ENCODE measurements at places on chromosomes 5 and 9. TPM values are rescaled to one million over a fixed set of nuclear protein-coding genes. Genes with fewer than 3 reads are reported as not detected.
A peak's percentile ranks its signal among the peaks of the same experiment; 100 is the strongest.

Gene ARL14EPL
- total RNA-seq = not detected

Gene C9orf78
- 26.0 TPM for total RNA-seq

Gene LOX
- total RNA-seq = 25.2 TPM

Gene CYFIP2
- total RNA-seq = 27.6 TPM

Gene KDM3B
- 39.8 TPM for total RNA-seq

Gene ST8SIA4
- total RNA-seq = 8.1 TPM

Gene MCTP1
- 16.1 TPM for total RNA-seq

Gene AMBP
- 0.39 TPM for total RNA-seq

Gene SLC45A2
- total RNA-seq = 0.16 TPM

Gene GABRA6
- not detected for total RNA-seq

Gene CHSY3
- total RNA-seq = 1.9 TPM

Gene PAEP
- total RNA-seq = not detected

DNA sequence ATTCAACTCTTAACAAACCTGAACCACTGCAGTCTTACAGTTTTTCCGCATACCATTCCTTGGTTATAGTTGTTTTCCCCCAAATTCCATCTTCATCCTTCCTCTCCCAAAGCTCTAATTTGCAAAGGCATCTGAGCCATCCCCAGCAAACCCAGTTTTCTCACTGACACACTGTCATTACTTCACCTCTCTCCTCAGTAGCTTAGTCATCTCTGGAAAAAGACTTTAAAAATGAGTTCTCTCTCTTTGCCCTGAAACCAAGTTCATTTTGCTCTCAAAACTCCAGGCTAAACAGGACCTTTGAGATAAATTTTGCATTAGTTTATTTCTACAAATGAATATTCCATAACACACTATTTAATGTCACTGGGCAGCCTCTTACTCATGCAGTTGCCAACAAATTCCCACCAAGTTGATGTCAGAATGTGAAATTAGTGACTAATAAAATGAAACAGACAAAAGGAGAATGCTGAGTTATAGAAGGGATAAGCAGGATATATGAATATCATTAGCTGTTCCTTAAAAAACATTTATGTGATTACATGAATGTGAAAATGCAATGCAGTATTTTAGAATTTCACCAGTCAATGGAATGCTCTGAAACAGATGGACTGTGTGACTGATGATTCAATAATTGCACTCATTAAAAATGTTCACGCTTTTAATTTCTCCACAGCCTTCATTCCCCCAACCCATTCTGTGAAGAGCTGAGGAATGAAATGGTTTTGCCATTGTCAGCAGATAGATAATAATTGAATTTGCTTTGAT, 107.4 kb upstream of the DMAC1 start:
- no peak for DNase-seq

GRCh38 chr9:114501796-114502682, 3.2 kb downstream of the WHRN start:
- DNase-seq = no peak

DNA sequence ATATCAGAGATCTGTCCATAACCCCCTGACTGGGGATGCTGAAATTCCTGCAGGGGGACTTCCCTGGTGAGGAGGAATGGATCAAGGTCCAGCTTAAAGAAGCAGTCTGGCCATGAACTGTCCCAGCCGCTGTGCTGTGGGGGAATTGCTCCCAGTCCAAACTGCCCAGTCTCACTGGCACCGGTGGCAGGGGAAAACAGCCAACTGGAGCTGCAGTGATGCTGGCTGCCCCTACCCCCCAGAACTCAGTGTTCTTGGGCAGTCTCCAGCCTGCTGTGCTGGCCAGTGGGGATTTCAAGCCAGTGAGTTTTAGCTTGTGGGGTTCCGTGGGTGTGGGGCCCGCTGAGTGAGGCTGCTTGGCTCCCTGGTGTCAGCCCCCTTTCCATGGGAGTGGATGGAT, 306.5 kb upstream of the RPS23 start:
- no peak for DNase-seq

DNA sequence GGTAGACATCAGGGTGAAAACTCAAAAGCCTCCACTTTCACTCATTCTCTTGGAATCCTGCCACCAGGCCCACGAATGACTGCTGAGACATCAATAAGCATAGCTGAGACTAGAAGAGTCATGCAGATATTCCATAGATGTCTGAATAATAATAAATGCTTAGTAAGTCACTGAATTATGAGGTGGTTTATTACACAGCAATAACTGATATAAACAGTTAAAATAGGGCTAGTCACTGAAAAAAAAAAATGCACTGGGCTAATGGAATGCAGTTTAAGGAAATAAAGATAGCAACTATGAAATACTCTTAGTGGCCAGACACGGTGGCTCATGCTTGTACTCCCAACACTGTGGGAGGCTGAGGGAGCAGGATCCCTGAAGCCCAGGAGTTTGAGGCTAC, 262.8 kb upstream of the CDH6 start:
- DNase-seq = no peak

- no peak for DNase-seq
Observed at GRCh38 chr5:72662936-72663335, 153.5 kb upstream of the TNPO1 start.

- no peak for DNase-seq
Observed at GRCh38 chr9:20558566-20559016, 63.7 kb downstream of the MLLT3 start.

- DNase-seq = no peak
Observed at GRCh38 chr5:12095808-12096281, 191.6 kb upstream of the CTNND2 start.

DNA sequence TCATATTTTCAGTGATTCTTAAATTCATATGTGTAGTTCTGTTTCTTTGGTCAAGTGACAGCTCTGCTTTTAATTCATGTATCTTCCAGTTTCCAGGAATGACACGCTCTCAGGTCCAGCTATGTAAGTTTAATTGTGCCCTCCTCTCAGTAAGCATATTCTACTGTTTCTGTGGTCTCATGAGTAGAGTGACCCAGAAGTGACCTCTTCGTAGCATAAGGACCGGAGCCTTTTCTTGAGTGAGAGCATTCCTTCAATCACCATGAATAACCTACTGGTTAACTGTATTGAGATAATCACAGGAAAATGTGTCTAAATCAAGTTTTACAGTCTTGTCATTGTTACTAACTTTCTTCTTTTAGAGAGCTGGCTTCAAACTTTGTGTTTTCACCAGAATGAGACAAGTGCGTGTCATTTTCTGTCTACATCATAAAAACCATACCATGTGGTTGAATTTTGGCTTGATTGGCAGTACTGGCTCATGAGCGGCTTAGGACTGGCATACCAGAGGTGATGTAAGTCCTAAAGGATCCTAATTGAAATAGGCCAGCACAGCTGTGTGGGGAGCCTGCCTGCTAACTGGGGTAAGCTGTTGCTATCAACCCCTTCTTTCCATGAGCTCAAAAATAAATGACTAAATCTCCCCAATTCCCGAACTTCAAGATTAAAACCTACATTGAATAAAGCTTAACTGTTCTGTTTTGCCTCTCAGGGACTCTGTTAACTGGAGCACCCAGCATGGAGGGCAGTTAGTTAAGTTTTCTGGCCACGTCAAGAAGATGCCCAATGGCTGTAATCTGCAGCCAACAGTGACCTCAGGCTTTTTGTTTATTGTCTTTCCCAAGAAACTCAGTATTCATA, 4.8 kb downstream of the ADAMTSL1 start:
- no peak for DNase-seq

DNA sequence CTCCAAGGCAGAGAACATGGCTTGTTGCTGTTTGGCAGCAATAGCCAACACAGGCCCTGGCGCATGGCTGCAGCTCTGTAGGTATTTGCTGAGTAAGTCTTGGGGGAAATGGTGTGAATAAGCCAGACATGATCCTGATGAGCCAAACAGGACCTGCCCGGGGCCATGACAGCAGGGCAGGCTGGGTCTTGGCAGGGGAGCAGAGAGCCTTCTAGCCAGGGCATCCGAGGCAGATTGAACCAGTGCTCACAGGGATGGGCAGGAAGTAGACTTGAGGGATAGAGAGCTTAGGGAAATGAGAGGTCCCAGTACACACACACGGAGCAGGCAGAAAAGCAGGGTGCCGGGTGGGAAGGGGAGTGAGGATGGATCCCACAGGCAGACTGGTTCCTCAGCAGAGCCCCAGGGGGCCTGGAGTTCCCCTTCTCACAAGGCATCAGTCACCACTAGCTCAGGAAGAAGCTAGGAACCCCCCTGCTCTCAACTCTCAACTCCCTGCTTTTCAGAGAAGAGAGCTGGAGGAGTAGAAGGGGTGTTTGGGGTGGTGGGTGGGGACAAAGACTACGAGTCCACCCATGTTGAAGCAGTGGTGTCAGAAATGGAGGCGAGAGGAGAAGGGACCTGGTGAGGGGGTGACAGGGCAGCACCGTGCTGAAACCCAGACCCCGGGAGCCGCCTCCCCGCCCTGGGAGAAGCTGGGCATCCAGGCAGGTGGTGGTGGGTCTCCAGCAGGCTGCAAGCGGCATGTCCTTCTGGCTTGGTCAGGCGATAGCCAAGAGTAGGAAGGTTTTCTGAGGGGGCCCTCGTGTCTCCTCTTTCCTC, 111.1 kb downstream of the RGS3 start:
- DNase-seq = peak; percentile 18

DNA sequence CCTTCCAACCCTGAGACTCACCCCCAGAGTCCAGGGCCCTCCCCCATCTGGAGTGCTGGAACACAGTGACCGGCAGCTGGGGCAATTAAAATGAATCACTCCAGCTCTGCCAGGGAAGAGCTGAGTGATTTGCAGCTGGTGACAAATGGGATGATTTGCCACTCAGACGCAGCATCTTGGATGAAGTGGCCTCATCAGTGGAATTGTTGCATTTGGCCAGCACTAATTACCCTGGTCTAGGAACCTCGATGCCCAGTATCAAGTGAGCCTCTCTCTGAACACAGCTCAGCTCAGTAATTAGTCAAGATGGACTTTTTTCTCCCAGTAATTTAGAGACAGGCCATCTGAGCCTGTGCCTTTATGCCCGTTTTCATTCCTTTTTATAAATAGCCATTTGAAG, 259.5 kb downstream of the GRIA1 start:
- DNase-seq = no peak

- DNase-seq = peak; percentile 52
Observed at GRCh38 chr9:132857616-132858342, 20.3 kb downstream of the AK8 start.

- DNase-seq = no peak
Observed at GRCh38 chr5:72273547-72273946, 46.5 kb downstream of the MRPS27 start.

- DNase-seq = no peak
Observed at GRCh38 chr9:87614397-87614796, 111.5 kb upstream of the CTSL start.

DNA sequence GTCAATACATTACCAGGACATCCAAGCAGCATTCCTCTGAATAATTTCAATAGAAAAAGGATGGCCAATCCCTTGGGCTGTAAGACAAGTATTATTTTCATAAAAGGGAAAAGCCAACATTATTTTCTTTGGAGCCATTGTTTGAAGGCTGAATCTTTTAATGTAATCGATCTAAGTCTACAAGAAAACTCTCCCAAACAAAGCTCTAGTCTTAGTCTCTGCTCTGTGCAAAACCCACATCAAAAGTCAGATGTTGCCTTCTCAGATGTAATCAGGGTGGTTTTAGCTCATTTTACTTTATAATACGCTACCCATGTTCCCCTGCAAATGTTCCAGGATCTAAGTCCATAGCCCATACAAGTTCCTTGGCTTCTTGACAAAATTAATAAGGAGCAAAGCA, 325.6 kb downstream of the TRPM3 start:
- DNase-seq = no peak

- no peak for DNase-seq
Observed at GRCh38 chr9:130145658-130146057, 26.5 kb upstream of the NCS1 start.

GRCh38 chr5:178590141-178590923, at the start of gene COL23A1:
COL23A1 (minus strand) TSS chr5:178590393.
- peak; percentile 80 for DNase-seq

DNA sequence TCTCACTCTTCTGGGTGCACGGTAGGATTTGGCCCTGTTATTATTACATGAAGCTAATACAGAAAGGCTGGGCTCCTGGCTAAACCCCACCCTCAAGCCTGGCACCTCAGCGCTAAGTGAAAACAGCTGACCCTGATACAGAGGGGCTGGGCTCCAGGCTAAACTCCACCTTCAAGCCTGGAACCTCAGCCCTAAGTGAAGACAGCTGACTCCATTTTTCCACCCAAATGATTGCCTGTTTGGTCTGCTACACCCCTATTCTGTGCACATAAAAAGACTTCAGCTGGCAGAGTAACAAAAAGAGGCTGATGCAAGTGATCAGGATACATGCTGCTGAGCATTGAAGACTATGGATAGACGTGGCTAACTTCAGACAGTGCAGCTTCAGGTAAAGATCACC, 148.4 kb upstream of the CLINT1 start:
- DNase-seq = no peak

- DNase-seq = no peak
Observed at GRCh38 chr5:97135868-97136267, 6.5 kb downstream of the LIX1 start.

GRCh38 chr5:52661903-52662595, 125.7 kb upstream of the ITGA1 start:
- DNase-seq = no peak

DNA sequence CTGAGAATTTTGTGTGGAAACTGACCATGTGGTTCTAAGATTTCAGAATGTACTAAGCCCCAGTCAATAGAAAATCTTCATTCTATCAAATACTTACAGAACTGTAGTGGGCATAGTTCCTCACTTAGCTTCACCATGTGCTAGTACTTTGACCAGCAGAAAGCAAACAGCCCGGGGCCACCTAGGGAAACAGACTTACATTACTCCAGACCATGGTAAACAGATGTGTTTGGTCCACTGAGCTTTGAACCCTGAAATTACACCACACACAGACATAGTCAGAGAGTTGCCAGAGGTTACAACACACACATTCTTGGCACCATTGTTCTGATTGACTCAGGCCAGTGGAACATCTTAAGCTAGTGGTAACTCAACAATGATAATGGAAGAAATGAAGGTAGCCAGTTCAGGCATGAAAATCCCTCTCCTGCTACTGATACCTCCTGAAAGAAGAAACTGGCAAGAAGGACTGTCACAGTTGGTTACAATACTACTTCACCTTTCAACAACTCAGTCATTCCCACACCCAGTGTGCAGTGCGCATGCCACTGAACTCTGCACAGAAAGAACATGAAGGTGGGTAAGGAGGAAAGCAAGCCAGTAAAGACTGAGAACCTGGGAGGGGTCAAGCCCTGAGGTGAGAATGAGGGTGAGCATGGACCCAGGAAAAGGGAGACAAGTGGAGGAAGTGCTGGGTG, 18.7 kb upstream of the LECT2 start:
- DNase-seq = no peak

DNA sequence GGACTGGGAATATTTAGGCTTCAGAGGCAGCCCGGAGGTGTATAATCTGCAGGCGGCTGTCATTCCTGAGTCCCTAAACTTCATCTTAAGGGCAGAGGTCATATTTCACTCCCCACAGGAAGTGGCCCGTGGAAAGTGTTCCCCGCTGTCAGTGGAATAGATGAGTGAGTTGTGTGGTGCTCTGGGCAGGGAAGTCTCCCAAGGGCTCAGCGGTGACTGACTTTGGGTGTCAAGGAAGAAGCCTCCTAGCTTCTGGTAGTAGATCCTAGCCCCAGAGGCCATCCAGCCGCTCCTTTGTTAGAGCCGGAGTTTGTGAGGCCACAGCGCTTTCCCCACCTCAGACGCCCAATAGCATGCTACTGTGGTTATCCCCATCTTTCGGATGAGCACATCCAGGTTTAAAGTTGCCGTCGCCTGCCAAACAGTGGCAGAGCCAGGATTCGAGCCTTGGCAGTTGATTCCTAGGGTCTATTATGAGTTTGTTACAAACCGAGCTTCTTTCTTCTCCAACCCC, 38.9 kb upstream of the TIFAB start:
- no peak for DNase-seq

Measured in left cardiac atrium (tissue), 4 donors.